ENCODE measurements at places on chromosomes 1 and 21.

DNA sequence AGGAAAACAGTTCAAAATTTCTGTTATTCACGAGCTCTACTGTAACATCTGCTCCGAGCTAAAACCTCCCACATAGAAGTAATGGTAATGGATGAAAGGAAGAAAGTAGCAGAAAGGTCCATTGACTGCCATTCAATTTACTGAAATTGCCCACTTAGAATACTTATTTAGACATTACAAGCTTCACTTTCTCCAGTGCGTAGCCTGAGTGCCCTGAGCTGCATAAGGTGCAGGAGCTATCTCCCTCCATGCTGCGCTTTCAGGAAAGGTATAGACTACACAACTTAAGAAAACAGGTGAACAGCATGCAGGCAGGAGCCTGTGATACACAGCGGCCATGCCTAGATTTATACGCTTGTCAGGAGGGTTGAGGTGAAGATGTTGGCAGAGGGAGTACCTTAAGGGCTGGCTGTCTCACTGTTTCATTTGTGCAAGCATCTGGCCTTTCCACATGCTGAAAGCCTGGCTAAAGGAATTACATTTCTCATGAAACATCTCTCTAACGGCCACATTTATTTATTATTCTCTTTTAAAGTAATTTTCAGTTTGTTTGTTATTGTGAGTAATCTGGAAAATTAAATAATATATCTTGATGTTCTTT is 74.7 kb downstream of the RGS18 start:
- H3K36me3 ChIP-seq: no peaks in the 10 kb centered on the region
- H3K27me3 ChIP-seq: no peaks in the 10 kb centered on the region
- H3K27ac ChIP-seq: no peak overlapping the region
- DNase-seq: no peak
- no peaks in the 10 kb centered on the region for H3K4me1 ChIP-seq
- H3K4me3 ChIP-seq: no peak overlapping the region

DNA sequence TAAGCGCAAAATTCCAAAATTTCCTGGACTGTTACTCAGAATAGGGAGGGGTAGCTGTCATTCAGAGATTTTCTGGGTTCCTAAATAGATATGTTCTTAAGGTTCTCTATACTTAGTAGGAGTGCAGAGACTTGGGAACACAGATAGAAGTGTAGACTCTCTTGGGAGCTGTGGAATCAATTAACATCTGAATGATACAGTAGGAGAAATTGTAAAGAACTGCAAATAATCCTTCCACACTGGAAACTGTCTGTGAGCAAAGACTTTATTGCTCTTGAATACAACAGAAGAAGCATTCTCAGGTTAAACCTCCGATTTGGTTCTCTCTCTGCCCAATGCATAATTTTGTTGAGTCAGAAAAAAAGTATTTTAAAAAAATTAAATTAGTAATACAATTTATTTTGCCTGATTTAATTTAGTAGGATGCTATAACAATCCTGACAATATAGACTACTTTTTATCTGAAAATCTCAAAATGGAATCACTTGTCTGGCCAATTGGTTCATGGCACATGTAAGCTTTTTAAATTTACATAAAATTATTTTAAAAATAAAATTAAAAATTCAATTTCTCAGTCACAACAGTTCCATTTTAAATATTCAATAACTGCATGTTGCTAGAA is 1754.3 kb downstream of the PLA2G4A start:
- no peaks in the 10 kb centered on the region for H3K36me3 ChIP-seq
- H3K4me1 ChIP-seq: no peaks in the 10 kb centered on the region
- no peak for DNase-seq
- no peak overlapping the region for H3K27ac ChIP-seq

DNA sequence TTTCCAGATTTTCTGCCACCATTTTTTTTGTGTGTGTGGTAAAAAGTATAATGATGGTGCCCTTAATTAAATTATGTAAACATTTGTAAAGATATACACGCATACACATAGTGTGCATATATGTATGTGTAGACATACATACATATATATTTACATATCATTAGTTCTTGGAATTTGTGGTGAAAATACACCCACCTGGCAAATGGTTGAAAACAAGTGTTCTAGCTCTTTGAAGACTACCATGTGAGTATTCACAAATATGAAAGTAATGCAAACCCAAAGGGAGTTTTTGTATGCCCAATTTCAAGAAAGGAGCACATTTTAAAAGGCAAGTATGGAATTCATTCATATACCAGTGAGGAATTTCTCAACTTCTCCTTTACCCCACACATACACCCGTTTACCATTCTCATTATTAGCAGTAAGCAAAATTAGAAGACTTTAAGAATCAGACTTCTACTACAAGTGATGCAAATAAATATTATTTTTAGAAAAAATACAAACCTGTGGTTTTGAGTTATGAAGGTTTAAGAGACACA is 8.0 kb downstream of the RABGAP1L start:
- no peak overlapping the region for H3K27ac ChIP-seq
- peaks cover 29% of the 10 kb centered on the region for H3K4me1 ChIP-seq
- DNase-seq: no peak
- H3K36me3 ChIP-seq: peaks cover 7% of the 10 kb centered on the region

- DNase-seq: no peak
- no peak overlapping the region for H3K27ac ChIP-seq
- no peaks in the 10 kb centered on the region for H3K27me3 ChIP-seq
- H3K4me1 ChIP-seq: no peaks in the 10 kb centered on the region
Observed at GRCh38 chr1:173112129-173112528, 61.4 kb upstream of the TNFSF18 start.

GRCh38 chr1:39567302-39567701 is 9.3 kb downstream of the PABPC4 start:
- no peak for DNase-seq
- peaks cover 96% of the 10 kb centered on the region for H3K36me3 ChIP-seq
- peaks cover 18% of the 10 kb centered on the region for H3K4me1 ChIP-seq
- no peak overlapping the region for H3K27ac ChIP-seq
- no peak overlapping the region for H3K4me3 ChIP-seq

GRCh38 chr1:25895365-25895990 is 10.7 kb downstream of the STMN1 start:
- no peaks in the 10 kb centered on the region for H3K27me3 ChIP-seq
- H3K36me3 ChIP-seq: peaks cover 54% of the 10 kb centered on the region
- DNase-seq: peak; percentile 86
- peaks cover 24% of the 10 kb centered on the region for H3K4me1 ChIP-seq
- no peak overlapping the region for H3K4me3 ChIP-seq

Data from activated T-helper 2 cell treated with anti-CD3 and anti-CD28 coated beads, Interferon-gamma antibody, Interleukin-2, Interleukin-4, amounts not matched to agents 10 μg/mL and 5 μg/mL and 100 μg/mL, durations not matched to agents 14 hours and 24 hours and 36 hours (primary cell).